ENCODE measurements at places on chromosomes 5 and 9.

- no peak for DNase-seq
These were observed 80.5 kb upstream of the LMX1B start for GRCh38 chr9:126532951-126533925.

GRCh38 chr9:22922222-22922621 is 475.6 kb downstream of the DMRTA1 start:
- DNase-seq: no peak

DNA sequence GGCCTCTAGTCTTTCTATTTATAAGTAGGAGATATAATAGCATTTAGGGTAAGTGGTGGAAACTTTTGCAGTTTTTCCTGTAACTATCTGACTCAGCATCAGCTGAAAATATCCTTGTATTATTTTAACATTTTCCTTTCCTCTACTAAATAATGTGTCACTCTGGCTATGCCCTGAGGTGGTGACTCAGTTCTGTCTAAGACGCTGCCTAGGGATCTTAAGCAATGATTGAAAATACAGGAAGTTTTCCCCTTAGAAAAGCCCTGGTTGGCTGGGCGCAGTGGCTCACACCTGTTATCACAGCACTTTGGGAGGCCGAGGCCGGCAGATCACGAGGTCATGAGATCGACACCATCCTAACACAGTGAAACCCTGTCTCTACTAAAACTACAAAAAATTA is 9.3 kb upstream of the EDIL3 start:
- no peak for DNase-seq

DNA sequence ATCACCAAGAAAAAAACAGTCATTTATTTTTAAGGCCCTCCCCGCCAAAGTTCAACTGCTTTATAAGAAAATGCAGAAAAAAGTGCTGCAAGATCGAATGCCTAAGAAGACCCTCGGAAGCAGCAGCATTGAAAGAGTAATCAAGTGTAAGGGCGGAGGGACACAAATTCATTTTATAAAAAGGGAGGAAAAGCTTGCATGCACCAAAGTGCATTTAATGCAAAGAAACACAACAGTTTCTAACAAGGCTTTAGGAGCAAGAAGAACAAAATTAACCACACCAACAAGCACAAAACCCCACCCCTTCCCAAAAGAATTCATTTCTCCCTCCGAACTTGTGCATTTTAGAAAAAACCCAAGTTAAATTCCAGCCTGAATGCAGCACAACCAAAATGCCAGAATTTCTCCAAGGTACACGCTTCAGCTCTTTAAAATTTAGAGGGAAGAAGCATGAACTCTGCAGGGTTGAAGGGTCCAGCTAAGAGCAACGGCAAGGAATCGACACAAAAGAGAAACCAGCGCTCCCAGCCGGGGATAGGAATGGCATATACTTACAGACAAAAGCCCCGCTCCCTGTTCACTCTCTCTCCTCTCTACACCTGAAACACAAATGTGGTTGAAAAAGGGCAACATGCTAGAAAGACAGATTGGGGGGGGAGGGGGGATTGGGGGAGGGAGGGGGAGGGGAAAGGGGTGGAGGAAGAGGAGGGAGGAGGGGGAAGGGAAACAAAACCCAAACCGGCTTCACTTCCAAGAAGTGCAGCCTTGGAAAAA is at the start of gene NREP:
Gene NREP, minus strand, starts transcription at position 614 of the 774 bp plus-strand sequence. CDS start 1,422 bp downstream, outside the sequence.
- no peak for DNase-seq
